ENCODE measurements at places on chromosomes 1 and 21.

GRCh38 chr1:31991182-31991581, 22.5 kb upstream of the KHDRBS1 start:
- no peak for DNase-seq

GRCh38 chr1:234235434-234235881, 137.8 kb upstream of the COA6 start:
- no peak for DNase-seq

DNA sequence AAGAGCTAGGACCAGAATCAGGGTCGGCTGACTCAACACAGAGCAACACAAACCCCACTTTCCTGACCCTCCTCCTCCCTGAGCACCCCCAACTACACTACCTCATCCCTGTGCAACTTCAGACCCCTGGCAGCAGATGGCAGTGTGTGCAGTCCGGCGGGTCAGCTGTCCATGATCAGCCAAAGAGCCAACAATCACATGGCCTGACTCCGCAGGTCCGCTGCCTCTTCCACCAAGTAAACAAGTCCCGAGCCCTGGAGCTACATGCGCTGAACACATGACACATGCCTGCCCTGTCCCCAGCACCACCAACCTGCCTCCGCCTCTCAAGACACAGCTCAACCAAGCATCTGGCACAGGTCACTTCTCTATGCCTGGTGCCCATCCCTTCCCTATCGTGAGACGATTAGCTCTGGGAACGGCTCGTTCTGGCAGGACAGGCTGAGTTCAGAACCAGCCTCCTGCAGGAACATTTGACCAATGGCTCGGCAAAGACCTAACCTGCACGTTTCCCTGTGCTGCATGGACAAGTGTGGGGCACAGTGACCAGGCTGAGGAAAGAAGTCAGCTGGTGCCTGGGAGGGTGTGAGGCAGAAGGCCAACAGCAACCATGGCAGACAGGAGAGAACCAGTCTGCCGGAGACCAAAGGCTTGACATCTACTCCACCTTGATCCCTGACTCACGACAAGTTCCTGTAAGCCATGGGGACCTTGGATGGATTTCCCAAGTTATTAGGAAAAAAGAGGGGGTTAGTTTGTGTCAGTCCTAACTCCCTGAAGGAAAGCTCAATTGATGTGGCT, 60.3 kb downstream of the CD46 start:
- peak; percentile 35 for DNase-seq

DNA sequence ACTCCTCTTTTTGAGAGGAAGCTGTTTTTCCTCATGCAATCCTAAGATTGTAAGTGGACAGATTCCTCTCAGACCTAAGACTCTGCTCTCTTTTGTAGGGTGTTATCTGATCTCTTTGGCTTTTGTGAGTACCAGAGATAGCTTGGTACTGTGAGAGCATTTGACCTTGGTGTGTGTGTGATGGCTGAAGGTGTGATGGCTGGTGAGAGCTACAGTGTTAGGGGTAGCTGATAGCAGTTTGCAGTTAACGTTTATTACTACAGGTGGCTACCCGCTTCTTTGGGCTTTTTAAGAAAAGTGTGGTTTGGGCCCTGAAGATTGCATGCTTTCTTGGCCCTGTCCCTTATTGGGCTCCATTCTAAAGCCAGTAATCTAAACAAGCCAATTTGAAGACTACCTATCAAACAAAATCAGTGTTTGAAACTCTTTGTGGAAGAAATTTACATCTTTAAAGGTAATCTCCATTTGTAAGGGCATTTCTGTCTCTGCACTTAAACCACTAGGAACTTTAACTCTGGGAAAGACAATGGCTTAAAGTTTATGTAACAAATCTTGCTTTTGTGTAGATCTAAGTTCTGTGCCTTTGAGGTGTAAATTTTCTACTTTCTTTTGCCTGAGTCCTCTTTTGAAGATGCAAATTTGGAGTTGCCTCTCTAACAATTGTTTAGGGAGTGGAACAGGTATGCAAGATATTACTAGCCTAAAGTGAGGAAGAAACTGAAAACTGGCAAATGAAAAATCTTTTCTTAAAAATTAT, 85.3 kb upstream of the SERBP1 start:
- DNase-seq = no peak
